Stimulated activated CD8-positive, alpha-beta memory T cell treated with anti-CD3 and anti-CD28 coated beads, Interleukin-15, amount 100 ng/mL, for 48 hours (primary cell): ENCODE measurements at places on chromosomes 11 and 22.

DNA sequence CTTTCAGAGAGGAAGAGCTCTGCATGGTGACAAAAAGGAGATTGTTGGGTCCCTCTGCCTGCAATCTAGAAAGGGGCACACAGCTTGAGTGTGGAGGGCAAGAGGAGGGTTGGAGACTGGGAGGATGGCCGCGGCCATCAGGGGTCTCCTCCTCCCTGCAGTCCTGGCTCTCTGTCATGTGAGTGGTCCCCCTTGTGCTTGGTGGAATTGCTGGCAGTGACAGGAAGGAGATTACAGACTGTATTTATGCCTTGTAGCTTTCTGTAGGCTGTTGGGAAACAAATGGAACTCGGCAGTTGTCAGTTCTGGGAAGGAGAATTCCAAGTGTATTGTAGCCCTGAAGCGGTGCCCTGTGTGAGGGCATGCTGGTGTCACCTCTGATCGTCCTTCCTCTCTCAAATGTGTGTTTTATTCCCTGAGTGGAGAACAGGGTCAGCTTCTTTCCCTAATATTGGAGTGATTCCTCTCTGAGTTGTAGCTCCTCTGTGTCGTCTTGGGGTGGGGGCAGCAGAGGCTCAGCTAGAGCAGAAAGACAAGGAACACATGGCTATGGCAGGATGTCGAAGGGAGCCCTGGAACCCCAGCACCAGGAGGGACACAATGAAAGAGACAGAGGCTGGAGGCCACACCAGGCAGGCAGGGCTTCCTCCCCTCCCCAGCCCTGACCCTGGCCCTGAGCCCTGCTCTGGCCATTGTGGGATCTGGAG lies 163.1 kb downstream of the PKNOX2 start:
- DNase-seq = no peak

- no peak for DNase-seq
Observed at GRCh38 chr11:14537134-14537599, 17.0 kb upstream of the PSMA1 start.

GRCh38 chr11:60241786-60242185 lies 1.2 kb downstream of the MS4A4E start:
- no peak for DNase-seq

- DNase-seq = no peak
Observed at GRCh38 chr11:9936754-9937153, 272.9 kb downstream of the SWAP70 start.

DNA sequence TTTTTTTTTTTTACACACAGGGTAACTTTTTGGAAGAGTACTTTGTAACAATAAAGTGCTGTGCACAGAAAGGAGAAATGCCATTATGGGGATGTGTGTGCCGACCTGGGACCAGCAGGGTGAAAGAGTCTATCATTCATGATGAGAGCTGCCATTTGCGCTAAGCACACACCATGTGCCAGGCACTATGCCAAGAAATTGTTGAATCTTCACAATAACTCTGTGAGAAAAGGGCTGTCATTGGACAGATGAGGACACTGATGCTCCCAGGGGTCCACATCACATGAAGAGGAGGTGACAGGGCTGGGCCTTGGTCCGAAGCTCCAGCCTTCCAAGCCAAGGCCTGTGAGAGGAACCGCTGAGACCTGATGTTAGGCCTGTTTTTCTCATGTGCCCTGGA lies 5.6 kb downstream of the DUSP18 start:
- no peak for DNase-seq
